Kidney glomerular epithelial cell (primary cell): ENCODE measurements at places on chromosomes 12 and 14.

- DNase-seq: peak; percentile 95
Measured at GRCh38 chr14:101972126-101972866, 7.9 kb downstream of the DYNC1H1 start.

DNA sequence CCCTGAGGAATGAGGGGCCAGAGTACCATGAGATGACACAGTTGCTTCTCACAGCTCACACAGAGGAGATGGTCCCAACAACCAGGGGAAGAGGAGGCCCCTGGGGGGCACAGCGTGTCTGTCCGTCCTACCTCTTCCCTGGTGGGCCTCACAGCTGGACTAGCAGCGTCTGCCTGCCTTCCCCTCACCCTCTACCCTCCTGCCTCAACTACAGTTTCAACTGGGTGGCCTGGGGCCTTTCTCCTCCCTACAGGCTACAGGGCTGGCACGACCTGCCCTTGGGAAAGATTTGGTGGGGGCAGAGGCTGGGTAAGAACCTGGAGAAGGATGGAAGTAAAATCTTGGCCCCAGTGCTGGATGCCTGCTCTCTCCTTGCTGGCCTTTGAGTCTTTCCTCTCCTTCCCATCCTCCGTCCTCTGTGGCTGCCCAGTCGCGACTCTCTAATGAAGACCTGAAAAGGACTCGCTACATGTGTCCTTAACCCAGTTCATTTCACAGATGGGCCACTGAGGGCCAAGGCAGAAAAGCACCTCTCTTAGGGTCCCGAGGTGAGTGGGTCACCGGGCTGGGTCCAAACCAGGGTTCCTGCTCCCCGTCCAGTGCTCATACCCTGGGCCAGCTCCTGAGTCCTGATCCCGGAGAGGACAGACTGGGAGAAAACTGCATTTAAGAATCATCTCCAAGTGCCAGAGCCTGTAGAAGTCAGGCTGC is 232.5 kb downstream of the BCL11B start:
- DNase-seq: no peak

DNA sequence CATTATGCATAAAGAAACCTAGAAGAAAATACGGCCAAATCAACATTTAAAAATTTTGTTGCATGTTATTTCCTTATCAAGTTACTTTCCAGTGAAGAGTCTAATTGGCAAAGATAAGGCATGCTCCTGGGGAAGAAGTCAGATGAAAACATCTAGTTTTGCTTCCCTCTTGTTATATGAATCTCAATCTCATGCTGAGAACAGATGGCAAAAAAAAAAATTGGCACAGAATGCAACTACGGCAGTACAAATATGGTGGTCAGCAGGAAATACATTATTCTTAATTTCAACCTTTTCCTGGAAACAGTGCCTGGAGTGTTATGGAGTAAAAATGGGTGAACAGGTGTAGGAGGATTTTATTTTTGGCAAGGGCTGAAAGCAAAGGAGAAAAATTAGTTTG is 32.8 kb downstream of the HECTD4 start:
- no peak for DNase-seq

- DNase-seq: no peak
Measured at GRCh38 chr14:55088356-55088755, 36.9 kb downstream of the MAPK1IP1L start.

- no peak for DNase-seq
Measured at GRCh38 chr14:104593241-104593701, 11.3 kb downstream of the TMEM179 start.

DNA sequence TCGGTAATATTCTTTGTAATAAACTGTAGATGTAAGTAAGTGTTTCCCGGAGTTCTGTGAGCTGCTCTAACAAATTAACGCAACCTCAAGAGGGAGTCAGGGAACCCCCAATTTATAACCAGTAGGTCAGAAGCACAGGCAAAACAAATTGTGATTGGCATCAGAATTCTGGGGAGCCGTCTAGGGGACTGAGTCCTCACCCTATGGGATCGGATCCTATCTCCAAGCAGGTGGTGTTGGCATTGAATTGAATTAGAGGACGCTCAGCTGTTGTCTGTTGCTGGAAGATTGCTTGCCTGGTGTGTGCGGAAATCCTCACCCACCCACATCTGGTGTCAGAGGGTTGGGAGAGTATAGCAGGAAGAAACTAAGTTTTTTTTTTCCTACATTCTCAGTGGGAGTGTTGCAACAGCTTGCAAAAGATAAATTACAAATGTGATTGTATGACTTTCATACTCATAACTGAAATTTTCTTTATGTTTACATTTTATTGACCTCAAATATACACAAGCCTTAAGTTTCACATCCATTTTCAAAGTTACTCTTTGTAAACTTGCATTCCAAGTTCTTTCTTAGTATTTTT is 5.5 kb downstream of the TMEM52B start:
- no peak for DNase-seq
